Left ventricle myocardium superior (tissue), 1 donor: ENCODE measurements at places on chromosomes 3 and 15. TPM values are rescaled to one million over a fixed set of nuclear protein-coding genes. Genes with fewer than 3 reads are reported as not detected.

Gene GABRG3
- total RNA-seq = not detected

Gene GOLGA6A
- not detected for total RNA-seq

Gene ITIH4
- 4.1 TPM for total RNA-seq

Gene ZNF80
- total RNA-seq = not detected

Gene ATP2B2
- total RNA-seq = not detected
